Midbrain (tissue), 1 donor: ENCODE measurements at places on chromosomes 2 and 18.

DNA sequence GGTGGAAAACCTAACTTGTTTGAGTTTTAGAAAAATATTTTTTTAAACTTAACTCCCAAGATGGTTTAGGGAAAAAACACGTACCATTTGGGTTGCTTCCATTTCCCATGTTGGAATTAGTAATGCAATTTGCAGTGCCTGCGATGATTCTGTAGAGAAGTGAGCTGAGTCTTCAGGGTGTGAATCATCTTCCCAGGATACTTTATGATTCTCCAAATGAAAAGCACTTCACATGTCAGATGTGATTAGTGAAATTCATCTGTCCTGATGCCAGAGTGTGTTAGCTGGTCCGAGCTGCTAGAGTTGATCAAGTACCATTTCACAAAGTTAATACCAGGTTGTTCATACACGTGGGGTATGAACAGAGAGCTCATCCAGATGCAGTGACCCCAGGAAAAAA is 59.1 kb downstream of the ACOXL start:
- DNase-seq = no peak

DNA sequence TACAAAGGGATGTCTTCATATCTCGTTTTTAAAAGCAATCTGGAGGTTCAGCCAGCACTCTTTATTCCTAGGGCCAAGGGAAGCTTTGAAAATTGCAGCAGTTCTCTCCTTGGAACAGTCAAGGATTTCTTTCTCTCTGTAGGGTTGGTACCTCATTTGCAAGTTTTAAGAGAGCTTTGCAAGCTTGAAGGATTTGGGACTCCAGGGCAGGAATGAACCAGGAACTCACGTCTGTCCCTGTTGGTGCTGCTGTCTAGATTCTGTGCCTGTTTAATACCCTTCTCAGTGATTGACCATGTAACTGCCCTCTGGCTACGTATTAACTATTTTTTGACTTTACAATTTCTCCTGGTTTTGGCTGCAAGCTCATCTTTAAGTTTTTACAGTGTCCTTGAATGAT is 262.5 kb upstream of the ST6GAL2 start:
- no peak for DNase-seq

DNA sequence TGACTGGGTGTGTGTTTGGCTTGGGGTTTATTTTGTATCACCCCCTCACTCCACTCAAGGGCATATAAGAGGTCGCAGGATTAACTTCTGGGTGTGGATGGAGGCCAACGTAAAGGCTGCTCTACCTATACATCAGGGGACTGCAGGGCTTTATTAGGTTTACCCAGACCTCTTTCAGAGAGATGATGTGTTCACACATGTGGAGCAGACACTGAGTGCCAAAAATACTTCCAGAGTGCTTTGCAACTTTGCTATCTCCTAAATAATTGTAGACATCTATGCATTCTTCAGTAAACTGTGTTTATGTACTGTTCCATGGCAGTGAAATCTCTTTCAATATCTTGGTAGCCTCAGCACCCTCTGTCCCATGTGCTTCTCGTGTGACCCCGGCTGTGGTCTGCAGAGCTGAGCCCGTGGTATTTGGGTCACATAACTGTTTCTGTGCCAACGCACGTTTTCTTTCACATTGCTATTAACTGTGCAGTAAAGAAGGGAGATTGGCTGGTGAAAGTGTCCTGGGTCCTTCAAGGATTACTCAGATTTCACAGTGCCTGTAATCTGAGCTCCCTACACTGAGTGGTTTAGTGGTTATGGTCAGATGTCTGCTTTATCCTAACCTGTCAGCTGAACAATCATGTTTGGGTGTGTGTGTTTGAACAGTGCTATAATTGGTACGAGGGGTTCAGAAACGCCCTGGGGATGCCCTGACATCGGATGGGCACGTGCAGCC is 208.1 kb downstream of the VAPA start:
- DNase-seq = no peak

GRCh38 chr18:57171026-57171425 is 24.1 kb downstream of the BOD1L2 start:
- no peak for DNase-seq

- no peak for DNase-seq
These were observed 383.7 kb downstream of the XIRP2 start for GRCh38 chr2:167271932-167272331.

- DNase-seq = no peak
These were observed 63.0 kb upstream of the COX7A2L start for GRCh38 chr2:42424033-42424432.

DNA sequence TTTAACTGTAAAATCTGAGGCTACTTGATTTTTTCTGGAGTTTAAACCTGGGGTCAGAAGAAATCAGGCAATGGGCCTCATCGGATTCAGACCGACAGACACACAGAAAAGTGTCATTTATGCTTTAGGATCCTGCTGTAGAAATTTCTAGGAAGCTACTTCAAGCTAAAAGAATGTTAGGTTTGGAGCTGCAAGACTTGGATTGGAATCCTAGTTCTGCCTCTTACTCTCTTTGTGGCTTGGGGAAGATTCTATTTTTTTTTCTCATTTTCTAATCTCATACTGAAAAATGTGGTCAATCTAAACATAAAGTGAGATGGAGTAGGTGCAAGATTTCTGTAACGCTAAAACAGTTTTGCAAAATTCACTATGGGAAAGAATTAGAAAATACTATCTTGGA is 48.8 kb upstream of the KCNE4 start:
- DNase-seq = no peak

DNA sequence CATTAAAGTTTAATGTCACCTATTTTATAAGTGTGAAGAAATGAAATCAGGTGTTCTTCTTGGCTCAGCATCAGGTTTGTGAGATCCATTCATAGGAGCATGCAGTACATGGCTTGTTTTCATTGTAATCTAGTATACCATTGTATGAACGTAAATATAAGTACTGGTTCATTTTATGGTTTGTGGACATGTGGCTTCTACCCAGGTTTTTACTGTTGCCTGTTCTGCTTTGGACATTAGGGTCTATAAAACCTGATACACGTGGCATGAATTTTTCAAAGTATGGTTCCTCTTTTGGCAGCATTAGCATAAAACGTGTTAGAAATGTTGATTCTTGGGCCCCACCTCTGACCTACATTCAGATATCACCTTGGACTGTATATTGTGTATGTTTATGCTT is 175.5 kb downstream of the PRPF40A start:
- no peak for DNase-seq
